ENCODE measurements at places on chromosomes 11 and 22. TPM values are rescaled to one million over a fixed set of nuclear protein-coding genes. Genes with fewer than 3 reads are reported as not detected.

SCN3B gene
- total RNA-seq, result 38.5 TPM

KLHDC7B gene
- 0.05 TPM for total RNA-seq

ELFN2 gene
- 7.0 TPM for total RNA-seq

RASD2 gene
- 1.0 TPM for total RNA-seq

CASP5 gene
- not detected for total RNA-seq

MRGPRX3 gene
- not detected for total RNA-seq

SCGB1D4 gene
- not detected for total RNA-seq

MRGPRF gene
- total RNA-seq, result 14.6 TPM

REXO2 gene
- 57.8 TPM for total RNA-seq

XKR3 gene
- not detected for total RNA-seq

CCDC34 gene
- 19.1 TPM for total RNA-seq

OR8J1 gene
- not detected for total RNA-seq

APOA4 gene
- total RNA-seq, result not detected

ROM1 gene
- 86.4 TPM for total RNA-seq

TRPM5 gene
- 0.11 TPM for total RNA-seq

CEND1 gene
- 6.4 TPM for total RNA-seq

GLYAT gene
- total RNA-seq, result not detected

CHKA gene
- total RNA-seq, result 36.2 TPM

KDM4E gene
- not detected for total RNA-seq
